ENCODE measurements at places on chromosomes 3 and 15.
A peak's percentile ranks its signal among the peaks of the same experiment; 100 is the strongest.

- peaks cover 7% of the 10 kb centered on the region for H3K4me1 ChIP-seq
- DNase-seq: no peak
- no peak overlapping the region for H3K4me3 ChIP-seq
- no peaks in the 10 kb centered on the region for H3K36me3 ChIP-seq
These were observed 35.3 kb downstream of the FOXL2 start for GRCh38 chr3:138911621-138912020.

- no peaks in the 10 kb centered on the region for H3K36me3 ChIP-seq
- H3K4me3 ChIP-seq: no peak overlapping the region
- H3K27me3 ChIP-seq: no peaks in the 10 kb centered on the region
- DNase-seq: no peak
- no peaks in the 10 kb centered on the region for H3K4me1 ChIP-seq
These were observed 40.1 kb downstream of the ANAPC13 start for GRCh38 chr3:134445636-134446035.

GRCh38 chr3:123706871-123707270, 122.0 kb upstream of the HACD2 start:
- DNase-seq: no peak
- no peaks in the 10 kb centered on the region for H3K36me3 ChIP-seq
- no peaks in the 10 kb centered on the region for H3K27me3 ChIP-seq
- no peak overlapping the region for H3K4me3 ChIP-seq
- H3K27ac ChIP-seq: no peak overlapping the region
- no peaks in the 10 kb centered on the region for H3K4me1 ChIP-seq

GRCh38 chr15:65189102-65189740, 4.1 kb upstream of the CLPX start:
- H3K4me1 ChIP-seq: no peaks in the 10 kb centered on the region
- H3K27ac ChIP-seq: no peak overlapping the region
- no peaks in the 10 kb centered on the region for H3K27me3 ChIP-seq

DNA sequence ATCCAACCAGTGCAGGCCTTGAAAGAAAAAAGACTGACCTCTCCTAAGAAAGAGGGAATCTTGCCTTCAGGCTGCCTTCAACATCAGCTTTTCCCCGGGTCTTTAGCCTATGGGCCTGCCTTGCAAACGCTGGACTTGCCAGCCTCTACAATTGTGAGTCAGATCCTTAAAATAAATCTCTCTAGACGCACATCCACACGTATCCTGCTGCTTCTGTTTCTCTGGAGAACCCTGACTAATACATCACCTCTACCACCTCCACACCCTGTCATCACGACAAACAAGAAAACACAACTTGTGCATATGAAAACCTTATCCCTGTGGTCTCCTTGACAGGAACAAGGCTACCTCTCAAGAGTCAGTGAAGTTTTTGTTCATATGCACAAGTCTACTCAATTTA, 11.8 kb downstream of the CYFIP1 start:
- DNase-seq: no peak
- no peak overlapping the region for H3K27ac ChIP-seq
- no peaks in the 10 kb centered on the region for H3K36me3 ChIP-seq
- H3K4me1 ChIP-seq: no peaks in the 10 kb centered on the region

DNA sequence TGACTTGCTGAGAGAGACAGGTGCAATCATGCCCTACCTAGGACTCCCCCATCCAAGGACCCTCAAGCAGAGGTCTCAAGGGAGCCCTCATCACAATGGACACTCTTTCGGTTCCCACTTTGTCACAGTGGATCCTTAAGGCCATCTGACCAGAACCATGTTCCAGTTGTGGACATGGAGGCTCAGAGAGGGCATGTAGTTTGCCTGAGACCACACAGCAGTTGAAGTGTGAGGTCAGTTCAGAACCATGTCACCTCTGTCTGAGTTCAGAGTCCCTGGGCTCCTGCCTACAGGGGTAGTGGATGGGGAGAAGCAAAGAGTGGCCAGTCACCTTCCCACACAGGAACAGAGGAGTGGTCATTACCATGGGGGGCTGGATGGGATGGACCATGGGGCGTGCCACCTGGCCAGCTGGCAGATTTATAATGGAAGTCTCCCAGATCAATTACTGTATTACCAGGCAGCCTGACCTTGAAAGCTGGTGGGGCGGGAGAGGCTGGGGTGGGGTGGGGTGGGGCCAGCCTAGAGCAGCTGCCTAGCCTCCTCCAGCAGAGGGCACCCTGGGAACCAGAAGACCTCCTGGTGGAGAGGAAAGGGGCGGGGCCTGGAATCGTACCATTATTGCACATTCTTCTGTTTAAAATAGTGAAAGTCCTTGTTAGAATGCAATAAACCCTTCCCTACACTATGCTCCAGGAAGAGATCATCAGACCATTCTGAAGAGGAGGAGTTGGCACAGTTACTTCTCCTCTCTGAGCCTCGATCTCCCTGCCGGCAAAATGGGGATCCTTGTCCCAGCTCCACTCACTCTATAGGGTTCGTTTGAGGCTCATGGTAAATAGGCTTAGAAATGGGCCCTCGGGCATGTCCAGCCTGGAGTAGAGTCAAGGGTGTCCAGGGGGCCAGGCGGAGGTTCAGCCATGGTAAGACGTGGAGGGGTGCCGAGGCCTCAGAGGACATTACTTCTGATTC, 26.9 kb upstream of the LINGO1 start:
- peaks cover 3% of the 10 kb centered on the region for H3K27me3 ChIP-seq
- H3K4me3 ChIP-seq: no peak overlapping the region
- H3K36me3 ChIP-seq: no peaks in the 10 kb centered on the region
- no peak for DNase-seq
- no peak overlapping the region for H3K27ac ChIP-seq
- no peaks in the 10 kb centered on the region for H3K4me1 ChIP-seq

DNA sequence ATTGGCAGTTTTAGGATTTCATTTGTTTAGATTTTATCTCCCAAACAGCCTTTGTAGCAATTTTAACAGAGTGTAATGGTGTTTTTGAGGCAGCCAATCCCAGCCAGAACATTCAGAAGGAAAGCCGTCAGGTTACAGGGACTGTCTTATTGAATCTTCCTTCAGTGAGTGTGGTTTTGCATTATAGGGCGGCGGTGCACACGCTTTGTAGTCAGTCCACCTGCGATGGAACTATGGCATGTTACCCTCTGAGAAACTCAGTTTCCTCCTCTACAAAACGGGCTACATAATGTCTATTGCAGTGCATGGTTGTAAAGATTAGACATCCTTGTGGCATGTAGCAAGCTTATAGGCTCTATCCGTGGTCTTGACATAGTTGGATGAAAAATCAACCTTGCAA, 1.0 kb downstream of the LRRC28 start:
- peaks cover 31% of the 10 kb centered on the region for H3K4me1 ChIP-seq
- no peak overlapping the region for H3K27ac ChIP-seq
- no peak for DNase-seq

DNA sequence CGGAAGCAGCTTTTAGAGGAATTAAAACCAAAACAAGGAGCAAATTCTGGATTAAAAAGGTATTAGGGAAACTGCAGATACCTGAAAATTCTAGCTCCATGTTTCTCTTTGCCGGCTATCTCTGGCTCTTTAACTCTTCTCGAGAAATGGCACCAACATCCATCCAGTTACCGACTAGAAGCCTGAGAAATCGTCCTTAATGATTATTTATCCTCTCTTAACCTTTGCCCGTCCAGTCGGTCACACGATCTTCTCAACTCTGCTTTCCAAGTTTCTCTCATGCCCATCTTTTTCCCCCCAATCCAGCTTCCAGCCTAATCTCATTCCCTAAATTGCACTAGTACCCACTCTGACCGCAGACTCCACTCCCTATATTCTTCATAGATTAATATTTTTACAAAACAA, 596 bp upstream of the SGO1 start:
- H3K4me1 ChIP-seq: peaks cover 28% of the 10 kb centered on the region
- H3K27me3 ChIP-seq: no peaks in the 10 kb centered on the region
- DNase-seq: no peak
- peak overlapping the region; percentile 92 for H3K4me3 ChIP-seq
- no peaks in the 10 kb centered on the region for H3K36me3 ChIP-seq

DNA sequence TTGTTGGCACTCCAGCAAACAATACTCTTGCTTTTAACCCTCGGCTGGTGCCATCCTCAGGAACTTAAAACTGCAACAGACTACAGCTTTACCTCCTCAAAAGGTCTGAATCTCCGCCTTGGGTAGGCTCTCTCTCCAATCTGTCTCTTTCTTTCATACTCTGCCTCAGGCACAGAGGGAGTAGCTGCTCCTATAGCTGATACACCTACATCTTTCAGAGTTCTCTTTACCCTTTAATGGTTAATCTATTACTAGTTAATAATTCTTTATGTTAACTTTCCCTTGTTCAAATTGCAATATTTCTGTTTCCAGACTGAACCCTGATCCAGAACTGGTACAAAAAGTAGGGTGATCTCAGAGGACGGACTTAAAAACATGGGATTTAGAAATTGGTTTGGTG, 66.2 kb downstream of the MAP4 start:
- no peaks in the 10 kb centered on the region for H3K27me3 ChIP-seq
- H3K4me1 ChIP-seq: no peaks in the 10 kb centered on the region
- no peaks in the 10 kb centered on the region for H3K36me3 ChIP-seq
- no peak for DNase-seq
- no peak overlapping the region for H3K27ac ChIP-seq

GRCh38 chr3:22318325-22318724, 567.3 kb upstream of the ZNF385D start:
- no peak for DNase-seq
- H3K4me1 ChIP-seq: no peaks in the 10 kb centered on the region
- H3K27me3 ChIP-seq: no peaks in the 10 kb centered on the region

DNA sequence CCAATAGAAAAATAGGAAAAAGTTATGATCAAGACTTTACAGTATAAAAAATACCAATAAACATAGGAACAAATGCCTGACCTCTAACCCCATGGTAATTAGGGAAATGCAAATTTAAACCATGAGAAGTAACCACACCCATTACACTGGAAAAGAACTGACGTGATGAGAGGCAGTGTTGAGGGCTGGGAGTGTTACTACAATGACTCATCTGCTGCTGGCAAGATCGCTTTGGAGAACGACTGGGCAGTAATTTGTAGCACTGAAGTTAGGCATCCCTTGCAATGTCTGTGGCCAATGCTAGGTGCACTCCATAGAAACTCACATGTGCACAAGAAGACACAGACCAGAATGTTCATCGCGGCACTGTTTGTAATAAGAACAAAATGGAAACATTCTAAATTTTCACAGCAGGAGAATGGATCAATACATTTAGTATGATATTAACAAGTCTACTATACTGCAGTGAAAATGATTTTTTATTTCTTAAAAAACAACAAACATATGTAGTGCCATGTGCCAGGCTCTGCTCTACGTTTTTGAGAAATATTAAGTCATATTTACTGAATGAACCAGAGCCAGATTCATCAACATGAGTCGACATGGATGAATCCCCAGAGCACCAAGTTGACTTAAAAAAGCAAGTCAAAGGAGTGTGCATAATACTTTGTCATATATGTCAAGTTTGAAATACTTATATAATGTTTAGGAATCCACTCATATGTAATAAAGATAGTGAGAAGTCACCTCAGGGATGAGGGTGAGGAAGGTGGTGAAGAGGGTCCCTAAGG, 37.6 kb upstream of the EPHB3 start:
- H3K27ac ChIP-seq: no peak overlapping the region
- H3K4me3 ChIP-seq: no peak overlapping the region
- no peaks in the 10 kb centered on the region for H3K36me3 ChIP-seq

GRCh38 chr15:88637841-88638625, 783 bp upstream of the ISG20 start:
- peaks cover 11% of the 10 kb centered on the region for H3K36me3 ChIP-seq
- H3K4me3 ChIP-seq: peak overlapping the region; percentile 37
- peaks cover 96% of the 10 kb centered on the region for H3K4me1 ChIP-seq
- H3K27ac ChIP-seq: peak overlapping the region; percentile 100

DNA sequence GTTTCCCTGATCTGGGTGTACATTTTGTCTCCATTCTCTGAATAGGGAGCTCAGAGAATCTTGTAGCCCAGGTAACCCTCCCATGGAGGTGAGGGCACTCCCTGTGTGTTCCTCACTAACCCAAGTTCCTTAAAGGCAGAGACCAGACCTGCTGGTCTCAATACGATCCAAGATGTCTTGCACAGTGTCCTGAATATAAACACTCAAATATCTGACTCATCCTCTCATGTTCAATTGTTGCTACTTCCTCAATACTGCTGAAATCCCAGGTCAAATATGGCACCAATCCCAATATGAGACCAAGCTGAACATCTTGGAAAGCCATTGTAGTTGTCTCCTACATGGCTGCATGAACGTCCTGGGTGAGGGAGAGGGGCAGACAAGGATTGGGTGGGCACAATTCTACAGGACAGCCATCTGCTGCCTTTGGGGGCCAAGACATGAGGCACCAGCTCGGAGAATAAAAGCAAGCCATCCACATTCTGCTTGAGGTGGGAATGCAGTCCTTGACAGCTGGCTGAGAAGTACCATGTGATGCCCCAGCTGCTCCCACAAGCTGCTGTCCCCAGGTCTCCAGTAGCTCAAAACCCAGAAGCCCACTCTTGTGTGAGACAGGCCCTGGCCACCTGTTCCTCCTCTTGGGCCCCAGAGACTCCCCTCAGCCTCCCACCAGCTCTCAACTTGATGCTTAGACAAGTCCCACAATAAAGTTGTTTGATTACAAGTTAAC, 18.2 kb downstream of the TBC1D2B start:
- H3K4me3 ChIP-seq: no peak overlapping the region
- no peaks in the 10 kb centered on the region for H3K36me3 ChIP-seq
- H3K27me3 ChIP-seq: no peaks in the 10 kb centered on the region
- peak overlapping the region; percentile 64 for H3K27ac ChIP-seq
- H3K4me1 ChIP-seq: peaks cover 98% of the 10 kb centered on the region

GRCh38 chr15:68278345-68278594, 725 bp downstream of the FEM1B start:
- DNase-seq: no peak
- peak overlapping the region; percentile 87 for H3K4me3 ChIP-seq
- peaks cover 58% of the 10 kb centered on the region for H3K4me1 ChIP-seq
- peak overlapping the region; percentile 90 for H3K27ac ChIP-seq

All from CD4-positive, alpha-beta memory T cell (primary cell).